Stimulated activated CD4-positive, alpha-beta T cell treated with anti-CD3 and anti-CD28 coated beads, Interleukin-15, amount 100 ng/mL, for 1 hour (primary cell): ENCODE measurements at places on chromosomes 1 and 21.

GRCh38 chr1:109821831-109822745, 58.4 kb upstream of the EPS8L3 start:
- DNase-seq: no peak

- no peak for DNase-seq
Observed at GRCh38 chr1:68449901-68450300, at the start of gene RPE65. TSS of gene RPE65 (minus strand) at chr1:68449954. CDS start at chr1:68449905, 49 bp downstream.

DNA sequence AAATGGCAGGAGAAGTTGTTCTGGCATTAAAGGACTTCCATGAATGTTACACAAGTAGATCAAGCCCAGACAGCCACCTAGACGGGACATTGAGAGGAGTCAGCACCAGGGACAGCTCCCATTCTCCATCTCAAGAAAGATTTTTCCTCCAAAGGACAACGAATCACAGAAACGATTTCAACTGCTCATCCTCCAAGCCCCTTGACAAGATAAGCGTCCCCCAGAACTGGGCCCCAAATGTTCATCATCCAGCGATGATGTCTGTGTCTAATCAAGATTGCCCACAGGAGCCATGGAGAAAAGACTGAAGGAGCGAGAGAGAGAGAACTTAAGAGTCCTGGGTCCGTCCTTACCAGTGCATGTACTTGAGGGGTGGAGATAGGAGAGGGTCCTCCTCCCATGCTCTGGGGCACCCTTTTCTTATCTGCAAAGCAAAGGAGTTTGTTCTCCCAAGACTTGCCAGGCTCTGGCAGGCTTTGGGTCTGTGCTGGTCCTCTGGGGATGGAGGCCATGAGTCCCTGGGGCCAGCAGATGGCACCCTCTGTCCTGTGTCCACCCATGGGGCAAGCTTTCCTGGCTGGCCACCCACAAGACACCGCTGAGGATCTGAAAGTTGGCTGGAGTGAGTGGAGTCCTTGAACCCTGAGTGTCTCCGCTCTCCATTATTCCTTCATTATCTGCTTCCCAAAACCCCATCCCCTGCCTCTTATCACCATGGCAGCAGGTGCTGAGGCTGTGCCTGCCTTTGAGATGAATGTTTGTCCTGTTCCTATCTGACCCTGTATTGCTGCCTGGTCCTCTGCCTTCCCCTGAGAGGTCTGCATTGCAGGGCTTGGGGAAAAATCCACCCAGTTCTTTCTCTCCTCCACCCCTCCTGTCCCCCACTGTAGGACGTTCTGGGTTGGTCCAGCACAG, 164.6 kb downstream of the ACTL8 start:
- no peak for DNase-seq

- no peak for DNase-seq
Observed at GRCh38 chr1:19889656-19890055, 7.5 kb downstream of the OTUD3 start.

DNA sequence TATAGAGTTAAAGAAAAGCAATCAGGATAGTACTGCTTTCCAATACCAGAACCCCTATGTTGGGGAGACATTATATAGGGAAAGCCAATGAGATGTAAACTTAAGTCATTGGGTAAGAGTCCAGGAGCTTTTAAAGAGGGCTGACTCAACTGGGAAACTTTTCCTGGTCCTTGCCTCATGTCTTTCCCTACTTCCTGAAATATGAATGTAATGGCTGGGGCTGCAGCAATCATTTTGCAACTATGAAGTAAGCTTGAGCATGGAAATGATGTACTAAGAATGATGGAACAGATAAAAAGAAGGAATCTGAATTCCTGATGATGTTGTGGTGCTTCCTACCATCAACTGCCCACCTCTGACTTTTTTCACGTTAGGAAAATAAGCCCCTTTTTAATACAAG, 55.7 kb downstream of the WDR3 start:
- DNase-seq: no peak

DNA sequence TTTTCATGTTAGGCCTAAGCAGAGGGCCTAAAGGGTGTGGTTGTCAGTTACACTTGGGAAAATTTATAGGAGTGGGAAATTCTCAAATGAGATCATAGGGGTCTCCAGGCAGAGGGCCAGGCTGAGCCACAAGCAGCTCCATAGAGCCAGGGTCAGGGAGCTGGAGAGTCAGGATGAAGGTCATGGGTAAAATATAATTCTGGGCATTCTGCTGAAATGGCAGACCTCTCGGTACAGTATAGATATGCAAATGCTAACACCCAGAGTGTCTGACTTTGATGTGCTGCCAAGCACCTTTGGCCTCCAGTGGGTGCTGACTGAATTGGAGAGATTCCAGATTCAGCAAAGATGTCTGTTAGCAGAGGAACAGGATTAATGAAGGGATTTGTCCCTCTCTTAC, 40.1 kb downstream of the DNM3 start:
- no peak for DNase-seq

GRCh38 chr1:162206300-162206699, 136.8 kb downstream of the NOS1AP start:
- DNase-seq: no peak

GRCh38 chr1:163071405-163072255, 2.5 kb downstream of the RGS4 start:
- peak; percentile 3 for DNase-seq

GRCh38 chr21:42475036-42475435, 21.0 kb downstream of the RSPH1 start:
- no peak for DNase-seq

GRCh38 chr1:60895252-60895651, 187.1 kb upstream of the NFIA start:
- no peak for DNase-seq

- no peak for DNase-seq
Observed at GRCh38 chr1:15406614-15407559, 2.8 kb upstream of the EFHD2 start.

GRCh38 chr1:219074084-219074728, 99.5 kb upstream of the LYPLAL1 start:
- no peak for DNase-seq

DNA sequence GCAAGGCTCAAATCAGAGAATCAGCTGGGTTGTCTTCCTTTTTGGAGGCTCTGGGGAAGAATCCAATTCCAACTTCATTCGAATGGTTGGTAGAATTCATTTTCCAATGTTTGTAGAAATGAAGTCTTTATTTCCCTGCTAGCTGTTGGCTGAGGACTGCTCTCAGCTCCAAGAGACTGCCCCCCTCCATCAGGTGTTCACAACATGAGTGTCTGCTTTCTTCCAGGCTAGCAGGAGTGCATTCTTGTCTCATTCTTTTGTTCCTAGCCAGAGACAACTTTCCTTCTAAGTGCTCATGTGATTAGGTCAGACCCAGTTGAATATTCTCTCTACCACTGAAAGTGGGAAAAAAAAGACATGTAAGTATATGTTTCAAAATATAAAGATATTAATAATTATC, 95.2 kb downstream of the HLX start:
- no peak for DNase-seq

DNA sequence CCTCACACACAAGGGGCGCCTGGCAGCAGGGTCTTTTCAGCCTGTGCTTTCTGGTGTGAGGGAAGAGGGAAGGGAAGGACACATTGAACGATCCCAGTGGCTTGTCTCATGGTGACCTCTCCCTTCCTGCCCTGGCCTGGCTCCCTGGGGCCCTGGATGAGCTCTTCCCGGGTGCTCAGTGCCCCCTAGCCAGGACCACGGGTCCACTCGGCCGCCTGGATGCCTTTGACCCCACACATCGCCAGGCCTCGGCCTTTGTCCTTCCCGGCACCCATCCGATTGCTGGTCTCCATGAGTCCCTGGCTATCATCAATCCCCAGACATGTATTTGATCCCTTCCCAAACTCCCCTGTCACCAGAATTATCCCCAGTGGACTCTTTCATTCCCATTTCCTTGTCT, 6.0 kb upstream of the TFF3 start:
- DNase-seq: no peak

- DNase-seq: no peak
Observed at GRCh38 chr1:94362466-94363058, 55.6 kb upstream of the ABCD3 start.

- DNase-seq: no peak
Observed at GRCh38 chr21:41466024-41466820, 40.2 kb downstream of the MX1 start.

DNA sequence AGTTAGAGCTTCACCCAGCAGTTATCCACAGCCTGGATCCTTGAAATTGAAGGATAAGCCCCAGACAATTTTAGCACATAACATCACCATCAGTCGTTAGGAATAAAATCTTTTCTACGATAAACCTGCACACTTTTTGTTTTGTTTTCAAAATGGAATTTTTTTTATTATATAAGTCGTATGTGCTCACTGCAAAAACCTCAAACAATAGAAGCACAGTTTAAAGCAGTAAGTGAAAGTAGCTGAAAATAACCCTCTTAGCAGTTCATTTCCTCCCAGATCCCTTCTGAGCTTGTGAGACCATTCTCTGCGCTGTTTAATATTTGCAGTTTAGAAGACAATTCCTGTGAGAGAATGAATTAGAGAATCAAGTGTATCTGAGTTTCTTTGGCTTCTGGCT, 38.3 kb downstream of the ELK4 start:
- DNase-seq: no peak

DNA sequence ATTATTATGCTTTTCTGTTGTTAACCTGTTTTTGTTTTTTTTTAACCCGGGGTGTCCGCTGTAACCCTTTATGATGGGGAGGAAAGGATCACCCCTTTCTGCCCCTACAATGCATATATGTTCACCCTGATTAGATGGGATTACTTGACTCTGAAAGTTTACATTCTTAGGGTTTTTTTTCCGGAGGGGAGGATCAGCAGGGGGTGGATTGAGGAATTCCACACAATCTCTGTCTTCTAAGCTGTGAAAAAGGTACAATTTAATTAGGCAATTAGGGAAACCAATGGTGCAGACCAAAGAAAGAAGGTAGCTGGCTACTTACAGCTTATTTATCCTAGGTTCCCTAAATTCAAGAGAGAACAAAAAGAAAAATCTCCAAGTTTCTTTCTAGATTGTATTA, 58.3 kb downstream of the EDEM3 start:
- DNase-seq: no peak

DNA sequence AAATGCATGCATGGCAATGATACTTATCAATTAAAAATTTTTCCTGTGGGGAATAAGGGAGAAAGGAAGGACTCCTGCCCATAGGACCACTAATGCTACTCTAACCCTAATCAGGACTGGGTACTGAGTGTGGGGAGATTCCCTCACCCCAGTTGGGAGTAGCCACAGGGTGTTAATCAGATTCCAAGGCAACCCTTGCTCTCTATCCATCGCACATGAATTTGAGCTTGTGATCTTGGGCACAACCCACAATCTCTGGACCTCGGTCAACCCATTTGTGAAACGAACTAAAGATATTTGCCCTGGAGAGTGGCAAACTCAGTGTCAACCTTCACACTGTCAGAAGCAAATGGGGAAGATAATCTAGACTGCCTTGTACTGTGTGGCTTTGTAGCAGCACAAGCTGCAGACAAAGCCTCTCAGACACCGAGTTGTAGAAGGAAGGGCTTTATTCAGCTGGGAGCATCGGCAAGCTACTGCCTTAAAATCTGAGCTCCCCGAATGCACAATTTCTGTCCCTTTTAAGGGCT, 69.5 kb downstream of the SERINC2 start:
- DNase-seq: no peak

DNA sequence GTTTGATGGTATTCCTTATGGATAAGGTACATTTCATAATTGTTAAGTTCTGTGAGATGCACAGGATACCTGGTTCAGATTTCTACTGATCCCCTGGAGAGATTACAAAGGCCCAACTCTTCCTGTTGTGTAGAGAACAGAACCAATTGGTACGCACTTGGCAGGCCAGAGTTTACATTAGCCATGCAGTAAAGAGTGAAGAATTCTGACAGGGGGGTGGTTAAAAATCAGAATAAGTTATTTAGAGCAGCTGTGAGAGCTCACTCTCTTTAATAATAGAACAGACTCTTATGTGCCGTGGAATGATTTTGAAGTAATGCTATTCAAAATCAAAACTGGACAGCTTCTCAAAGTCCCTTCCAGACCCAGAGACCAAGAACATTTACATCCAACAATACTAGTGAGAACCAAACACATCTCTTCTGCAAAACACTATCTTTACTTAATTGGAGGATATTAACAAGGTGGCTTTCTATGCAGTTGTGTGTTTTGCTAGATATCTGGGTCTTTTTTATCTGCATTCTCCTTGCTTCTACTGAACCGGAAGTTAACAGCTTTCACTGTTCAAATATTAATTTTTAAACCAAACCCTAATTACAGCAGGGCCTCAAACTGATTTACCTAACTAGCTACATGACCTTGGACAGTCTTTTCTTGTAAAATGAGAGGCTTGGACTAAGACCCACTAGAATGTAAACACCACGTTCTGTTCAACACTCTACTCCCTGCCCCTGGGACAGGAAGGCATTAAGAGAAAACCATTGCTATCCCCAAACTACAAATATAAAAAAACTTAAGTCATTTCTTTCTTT, 4.0 kb downstream of the USP24 start:
- DNase-seq: no peak

- no peak for DNase-seq
Observed at GRCh38 chr1:60547821-60548220, 474.3 kb upstream of the C1orf87 start.

- DNase-seq: no peak
Observed at GRCh38 chr1:117641536-117641935, 35.7 kb downstream of the TENT5C start.

DNA sequence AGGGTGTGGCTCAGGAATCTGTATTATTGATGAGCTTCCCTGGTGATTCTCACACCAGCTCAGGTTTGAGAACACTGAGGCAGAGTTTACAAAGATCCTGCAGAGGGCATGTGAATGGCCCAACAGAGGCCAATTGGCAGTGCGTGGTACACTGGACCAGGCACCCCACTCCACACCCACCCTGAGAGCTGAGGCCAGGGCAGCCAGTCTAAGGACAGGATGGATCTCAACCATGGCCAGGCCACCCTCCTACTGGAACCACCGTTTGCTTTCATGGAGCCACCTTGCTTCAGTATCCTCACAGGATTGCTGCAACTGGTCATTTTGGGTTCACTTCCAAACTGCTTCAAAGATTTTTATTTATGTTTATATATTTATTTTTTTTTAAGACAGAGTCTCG, 7.3 kb upstream of the RASSF5 start:
- no peak for DNase-seq

DNA sequence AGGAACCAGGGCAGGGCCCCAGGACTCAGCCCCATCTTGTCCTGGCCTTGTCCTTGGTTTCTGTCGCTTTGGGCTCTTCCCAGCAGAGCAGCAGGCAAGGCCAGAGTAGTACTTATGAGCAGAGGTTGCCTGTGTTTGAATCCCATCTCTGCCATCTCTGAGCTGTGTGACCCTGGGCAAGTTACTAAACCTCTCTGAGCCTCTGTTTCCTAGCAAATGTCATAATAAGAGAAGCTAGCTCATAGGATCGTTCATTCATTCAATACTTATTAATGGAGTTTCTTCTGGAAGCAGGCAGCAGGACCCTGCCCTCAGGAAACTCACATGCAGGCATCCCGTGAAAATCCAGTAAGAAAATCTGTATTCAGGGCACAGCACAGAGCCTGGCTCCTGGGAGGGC, 84.3 kb downstream of the FBXO2 start:
- DNase-seq: no peak

DNA sequence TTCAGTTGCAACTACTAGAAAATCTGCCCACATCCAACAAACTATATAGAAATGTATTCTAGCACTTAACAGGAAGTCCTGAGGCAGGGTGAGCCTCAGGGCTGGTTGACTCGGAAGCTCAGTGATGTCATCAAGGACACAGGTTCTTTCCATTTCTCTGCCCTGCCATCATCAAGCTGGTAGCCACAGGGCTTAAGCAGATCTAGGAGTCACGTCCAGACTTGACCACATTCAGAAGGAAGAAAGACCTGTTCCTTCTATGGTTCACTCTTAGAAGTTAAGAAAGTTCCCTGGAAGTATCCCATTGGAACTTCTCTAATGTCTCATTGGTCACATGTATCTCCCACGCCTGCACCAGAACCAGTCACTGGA, 438.1 kb downstream of the PRDM2 start:
- DNase-seq: no peak

- DNase-seq: no peak
Observed at GRCh38 chr1:211683396-211684297, 8.2 kb upstream of the NEK2 start.
